CD4-positive, alpha-beta T cell treated with Interleukin-17A for 4 hours (primary cell): ENCODE measurements at places on chromosomes 2 and 18.

DNA sequence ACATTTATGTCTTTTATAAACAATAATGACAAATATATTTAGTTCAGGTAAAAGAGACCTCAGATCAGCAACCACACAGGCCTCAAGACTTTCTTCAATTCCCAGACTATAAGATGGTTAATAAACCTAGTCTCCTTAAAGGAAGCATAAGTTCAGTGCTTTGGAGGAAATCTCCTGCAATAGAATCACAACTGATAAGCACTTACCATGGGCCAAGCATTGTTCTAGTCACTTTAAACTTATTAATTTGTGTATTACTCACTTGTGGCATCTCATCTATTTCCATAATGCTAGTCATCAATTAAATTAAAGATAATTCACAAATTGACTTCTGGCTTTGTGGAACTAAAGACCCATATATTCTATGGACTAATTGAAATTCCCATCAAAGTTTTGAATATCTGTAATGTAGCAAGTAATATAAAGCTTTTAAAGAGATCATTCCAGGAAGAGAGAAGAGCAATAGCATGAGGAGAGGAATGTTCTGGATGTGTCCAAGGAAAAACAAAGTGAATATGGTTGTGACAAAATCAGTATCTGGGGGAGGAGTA lies 42.2 kb downstream of the COL3A1 start:
- DNase-seq: no peak

- no peak for DNase-seq
Observed at GRCh38 chr2:105959357-105959756, 214.6 kb downstream of the NCK2 start.

DNA sequence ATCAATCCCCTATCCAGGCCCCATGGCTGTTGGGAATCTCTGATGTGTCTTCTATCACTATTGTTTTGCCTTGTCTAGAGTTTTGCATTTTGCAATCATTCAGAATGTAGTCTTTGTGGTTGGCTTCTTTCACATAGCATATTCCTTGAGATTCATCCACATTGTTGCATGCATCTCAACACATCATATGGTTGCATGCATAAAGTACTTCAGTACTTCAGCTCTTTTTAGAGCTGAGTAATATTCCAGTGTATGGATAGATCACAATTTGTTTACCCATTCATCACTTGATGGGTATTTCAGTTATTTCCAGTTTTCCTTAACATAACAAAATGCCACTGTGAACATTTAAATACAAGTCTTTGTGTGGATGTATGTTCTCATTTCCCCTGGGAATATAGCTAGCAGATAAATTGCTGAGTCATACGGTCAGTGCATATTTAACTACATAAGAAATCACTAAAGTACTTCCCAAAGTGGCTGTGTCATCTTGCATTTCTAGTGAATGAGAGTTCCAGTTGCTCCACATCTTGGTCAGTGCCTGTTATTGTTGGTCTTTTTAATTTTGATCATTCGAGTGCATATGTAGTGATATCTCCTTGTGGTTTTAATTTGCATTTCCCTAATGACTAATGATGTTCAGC lies 138.8 kb downstream of the BCL11A start:
- DNase-seq: no peak

DNA sequence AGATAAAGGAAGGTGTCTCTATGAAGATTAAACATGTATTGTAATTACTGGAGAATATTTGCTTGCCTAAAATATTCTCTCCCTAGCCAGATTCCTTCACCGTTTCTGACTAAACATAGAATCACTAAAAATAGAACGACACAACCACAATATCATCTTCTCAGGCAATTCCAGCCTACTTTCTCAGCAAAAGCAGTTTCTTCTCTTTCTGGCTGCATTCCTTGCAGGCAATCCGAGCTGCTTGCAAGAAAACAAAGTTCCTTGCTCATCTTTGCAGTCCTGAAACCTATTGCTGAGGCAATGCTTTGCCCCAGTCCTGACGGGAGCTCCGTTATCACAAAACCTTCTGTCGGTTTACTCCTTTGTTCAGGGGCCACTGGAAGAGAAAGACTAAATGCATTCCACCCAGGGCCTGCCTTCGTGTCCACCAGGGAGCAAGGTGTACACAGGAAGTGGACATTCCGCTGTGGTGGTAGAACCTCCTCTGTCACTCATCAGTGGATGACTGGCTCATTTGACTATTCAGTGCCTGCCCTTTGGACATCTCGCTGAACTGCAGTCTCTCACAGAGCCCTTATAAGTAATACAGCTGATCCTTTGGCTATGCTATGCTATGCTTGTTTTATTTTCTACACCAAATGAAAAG lies 239.2 kb upstream of the DOK6 start:
- DNase-seq: no peak

DNA sequence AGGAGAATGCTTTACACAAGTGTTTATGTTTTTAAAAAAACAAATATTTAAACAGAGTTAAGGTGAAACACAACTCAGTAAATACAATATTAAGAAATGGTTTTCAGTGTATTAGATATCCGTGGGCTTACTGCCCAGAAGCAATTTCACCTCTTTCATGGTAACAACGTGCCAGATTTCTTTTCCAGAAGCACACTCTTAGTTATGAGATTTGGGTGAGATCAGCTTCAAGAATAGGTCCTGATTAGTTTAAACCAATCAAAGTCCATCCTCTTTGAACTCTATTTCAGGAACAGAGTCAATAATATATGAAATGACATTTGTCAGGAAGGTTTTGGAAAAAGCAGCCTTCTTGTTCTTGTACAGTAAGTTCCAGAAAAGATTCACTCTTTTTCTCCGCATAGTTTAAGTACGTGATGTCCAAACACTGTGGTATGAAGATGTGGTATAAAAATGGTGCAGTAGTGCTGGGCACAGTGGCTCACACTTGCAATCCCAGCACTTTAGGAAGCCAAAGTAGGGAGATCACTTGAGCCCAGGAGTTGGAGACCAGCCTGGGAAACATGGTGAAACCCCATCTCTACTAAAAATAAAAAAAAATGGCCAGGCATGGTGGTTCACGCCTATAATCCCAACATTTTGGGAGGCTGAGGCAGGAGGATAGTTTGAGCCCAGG lies 14.7 kb downstream of the USP34 start:
- DNase-seq: no peak

DNA sequence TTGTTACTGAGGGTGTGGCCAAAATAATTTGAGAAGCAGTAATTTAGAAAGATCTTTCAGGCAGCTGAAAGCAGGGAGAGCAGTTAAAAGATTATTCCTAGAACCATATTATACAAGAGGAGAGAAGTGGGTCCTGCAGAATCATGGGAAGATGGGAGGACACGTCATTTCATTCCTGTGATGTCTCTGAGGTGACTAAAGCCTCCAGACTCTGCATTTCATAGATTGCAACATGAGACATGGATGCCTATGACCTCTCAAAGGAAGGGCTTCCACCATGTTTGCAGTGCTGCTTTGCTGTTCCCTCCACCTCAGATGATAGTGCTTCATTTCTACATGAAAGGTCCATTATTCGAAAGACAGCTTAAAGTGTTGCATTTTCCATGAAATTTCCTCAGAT lies 788.4 kb downstream of the TSN start:
- DNase-seq: no peak

DNA sequence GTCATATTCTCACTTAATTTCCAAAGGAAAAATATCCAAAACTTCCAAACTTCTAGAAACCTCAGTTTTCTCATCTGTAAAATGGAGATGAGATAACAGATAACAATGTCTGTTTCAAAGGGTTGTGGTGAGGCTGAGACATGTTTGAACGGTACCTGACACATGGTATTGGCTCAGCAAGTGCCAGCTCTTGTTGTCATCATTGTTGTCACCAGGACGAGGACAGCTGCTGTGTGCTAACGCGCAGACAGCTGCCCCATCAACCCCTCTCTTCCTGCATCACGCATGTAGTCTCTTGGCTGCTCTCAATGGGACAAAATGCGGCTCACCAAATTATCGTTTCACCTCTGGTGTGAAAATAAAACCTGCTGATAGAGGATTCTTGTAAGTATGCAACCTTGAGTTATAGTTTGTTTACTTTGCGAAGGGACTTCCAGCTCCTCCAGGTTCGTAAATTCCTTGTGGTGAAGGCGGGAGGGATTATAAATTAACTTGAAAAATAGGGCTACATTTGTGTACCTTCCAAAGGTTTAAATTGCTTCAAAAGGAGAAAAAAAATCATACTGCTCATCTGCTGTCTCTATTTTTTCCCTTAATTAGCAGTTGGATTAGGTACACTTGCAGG lies 605.4 kb downstream of the BCL11A start:
- DNase-seq: no peak
